NCI-H1694 treated with DMSO at 0.1 percent for 48 hours (cell line): ENCODE measurements at places on chromosomes 2 and 18.

GRCh38 chr2:19125901-19126680, 232.3 kb downstream of the OSR1 start:
- no peak for DNase-seq

DNA sequence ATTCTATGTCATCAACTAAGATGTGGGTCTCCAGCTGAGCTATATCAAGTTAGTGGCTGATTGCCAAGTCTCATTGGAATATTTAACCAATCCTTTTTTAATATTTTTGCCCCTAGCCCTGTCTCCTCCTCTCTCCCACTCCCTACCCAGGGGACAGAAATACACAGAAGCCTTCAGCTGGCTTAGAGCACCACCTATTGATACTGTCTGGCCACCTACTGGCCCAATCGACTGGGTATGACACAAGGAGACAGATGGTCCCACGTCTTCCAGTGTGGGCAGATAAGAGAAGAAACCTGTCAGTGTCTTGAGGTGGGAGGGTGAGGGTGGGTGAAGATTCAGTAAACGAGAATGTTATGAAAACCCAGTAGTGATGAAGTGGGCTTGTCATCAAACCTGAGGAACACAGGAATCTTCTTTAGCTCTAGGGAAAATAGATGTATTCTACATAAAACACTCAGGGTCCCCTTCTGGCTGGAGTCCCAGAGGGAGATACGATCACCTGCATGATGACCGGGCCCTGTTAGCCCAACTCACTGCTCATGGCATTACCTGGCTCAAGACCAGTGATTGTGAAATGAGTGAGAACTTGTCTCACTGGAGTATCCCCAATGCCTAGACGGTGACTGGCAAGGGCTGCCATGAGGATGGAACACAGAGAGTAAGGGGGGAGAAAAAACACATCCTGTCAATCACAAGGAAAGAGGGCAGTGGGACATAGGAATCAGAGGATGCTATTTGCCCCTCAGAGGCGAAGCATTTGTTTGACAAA, 26.7 kb downstream of the POLR1A start:
- DNase-seq = peak; percentile 80

DNA sequence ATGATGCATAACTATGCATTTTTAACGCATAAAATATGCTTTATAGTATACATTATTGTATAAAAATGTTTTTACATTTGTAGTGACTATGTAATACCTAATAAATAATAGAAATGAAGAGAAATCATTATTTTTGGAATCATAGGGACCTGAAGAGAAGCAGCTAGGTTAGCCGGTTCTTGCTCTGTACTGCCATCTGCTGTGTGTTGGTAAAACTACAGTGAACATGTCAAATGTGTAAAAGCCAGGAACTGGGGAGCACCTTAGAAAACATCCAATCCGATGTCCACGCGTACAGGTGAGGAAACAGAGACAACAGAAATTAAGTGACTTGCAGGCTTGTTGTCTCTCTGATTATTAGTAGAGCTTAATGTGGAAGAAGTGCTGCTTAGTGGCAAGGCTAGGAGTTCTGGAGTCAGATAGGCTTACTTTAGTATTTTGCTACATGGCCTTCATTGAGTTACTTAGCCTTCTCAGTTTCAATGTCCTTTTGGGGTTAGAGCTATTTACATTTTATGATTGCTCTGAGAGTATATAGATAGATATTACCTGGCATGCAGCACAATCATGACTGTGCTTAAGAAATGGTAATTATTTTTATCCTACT, 386.5 kb downstream of the DLGAP1 start:
- DNase-seq = peak; percentile 14

- DNase-seq = no peak
Measured at GRCh38 chr2:127528487-127528886, 2.2 kb upstream of the IWS1 start.

GRCh38 chr2:128289439-128289838, 29.2 kb downstream of the HS6ST1 start:
- DNase-seq = peak; percentile 41

GRCh38 chr2:221477714-221478484, 94.2 kb downstream of the EPHA4 start:
- DNase-seq = no peak

GRCh38 chr2:207530160-207531031, 634 bp downstream of the CREB1 start:
- peak; percentile 40 for DNase-seq

DNA sequence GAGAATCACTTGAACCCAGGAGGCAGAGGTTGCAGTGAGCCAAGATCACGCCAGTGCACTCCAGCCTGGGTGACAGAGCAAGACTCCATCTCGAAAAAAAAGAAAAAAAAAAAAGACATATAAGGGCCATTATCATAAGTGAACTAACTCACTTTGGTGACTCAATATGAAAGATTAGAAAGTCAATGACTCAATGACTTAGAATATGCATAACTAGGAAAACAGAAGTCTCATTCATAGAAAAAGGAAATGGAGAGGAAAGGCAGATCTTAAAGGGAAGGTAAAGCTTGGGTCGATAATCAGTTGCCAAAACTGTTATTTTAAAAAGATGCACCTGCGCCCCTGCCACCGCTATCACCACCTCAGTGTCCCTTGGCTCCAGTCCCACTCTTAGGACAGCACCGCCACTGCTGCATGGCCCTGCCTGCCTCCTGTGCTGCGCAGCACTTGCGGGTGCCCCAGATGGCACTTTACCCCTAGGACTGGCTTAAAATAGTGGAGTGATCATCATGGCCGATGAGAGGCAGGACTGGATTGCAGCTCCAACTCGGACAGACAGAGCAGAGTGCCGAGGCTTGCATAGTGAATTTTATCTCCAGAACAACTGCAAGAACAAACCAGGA, 54.7 kb downstream of the INO80D start:
- no peak for DNase-seq

- no peak for DNase-seq
Measured at GRCh38 chr2:233758141-233758540, 1.9 kb upstream of the UGT1A1 start.

- no peak for DNase-seq
Measured at GRCh38 chr18:74259347-74259746, 32.4 kb downstream of the CYB5A start.

GRCh38 chr2:38442643-38443541, 65.8 kb upstream of the ATL2 start:
- DNase-seq = no peak

GRCh38 chr2:149056541-149057255, 18.2 kb downstream of the LYPD6B start:
- no peak for DNase-seq

- no peak for DNase-seq
Measured at GRCh38 chr2:109175350-109175678, 46.3 kb downstream of the SH3RF3 start.

- DNase-seq = peak; percentile 73
Measured at GRCh38 chr18:36296650-36297416, 680 bp upstream of the FHOD3 start.

DNA sequence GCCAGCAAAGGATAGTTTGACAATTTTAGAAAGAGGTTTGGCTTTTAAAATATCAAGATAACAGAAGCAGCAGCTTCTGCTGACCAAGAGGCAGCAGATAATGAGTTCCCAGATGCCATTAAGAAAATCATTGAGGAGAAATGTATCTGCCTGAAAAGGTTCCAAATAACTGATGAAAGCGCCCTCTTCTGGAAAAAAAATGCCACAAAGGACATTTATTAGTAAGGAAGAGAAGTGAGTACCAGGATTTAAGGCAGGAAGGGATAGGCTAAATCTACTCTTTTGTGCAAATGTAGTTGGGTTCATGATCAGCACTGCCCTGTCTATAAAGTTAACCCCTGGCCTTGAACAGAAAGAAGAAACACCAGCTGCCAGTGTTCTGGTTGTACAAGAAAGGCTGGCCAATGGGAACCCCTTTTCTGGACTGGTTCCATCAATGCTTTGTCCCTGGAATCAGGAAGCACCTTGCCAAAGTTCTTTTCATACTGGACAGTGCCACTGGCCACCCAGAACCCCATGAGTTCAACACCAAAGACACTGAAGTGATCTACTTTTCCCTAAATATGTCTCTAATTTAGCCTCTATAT, 40.6 kb downstream of the DHX57 start:
- DNase-seq = peak; percentile 14

- DNase-seq = no peak
Measured at GRCh38 chr2:43347746-43348145, 121.3 kb upstream of the ZFP36L2 start.

DNA sequence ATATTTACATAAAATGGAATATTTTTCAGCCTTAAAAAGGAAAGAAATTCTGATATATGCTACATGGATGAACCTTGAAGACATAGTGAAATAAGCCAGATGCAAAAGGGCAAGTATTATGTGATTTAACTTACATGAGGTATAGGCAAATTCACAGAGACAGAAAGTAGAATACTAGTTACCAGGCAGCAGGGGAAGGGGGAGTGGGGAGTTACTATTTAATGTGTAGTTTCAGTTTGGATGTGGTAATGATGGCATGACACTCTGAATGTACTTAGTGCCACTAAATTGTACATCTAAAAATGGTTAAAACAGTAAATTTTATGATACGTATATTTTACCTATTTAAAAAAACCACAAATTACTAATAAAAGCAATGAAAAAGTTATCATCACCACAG, 12.1 kb downstream of the METTL4 start:
- DNase-seq = no peak

GRCh38 chr2:235591921-235592320, 98.1 kb downstream of the AGAP1 start:
- no peak for DNase-seq

DNA sequence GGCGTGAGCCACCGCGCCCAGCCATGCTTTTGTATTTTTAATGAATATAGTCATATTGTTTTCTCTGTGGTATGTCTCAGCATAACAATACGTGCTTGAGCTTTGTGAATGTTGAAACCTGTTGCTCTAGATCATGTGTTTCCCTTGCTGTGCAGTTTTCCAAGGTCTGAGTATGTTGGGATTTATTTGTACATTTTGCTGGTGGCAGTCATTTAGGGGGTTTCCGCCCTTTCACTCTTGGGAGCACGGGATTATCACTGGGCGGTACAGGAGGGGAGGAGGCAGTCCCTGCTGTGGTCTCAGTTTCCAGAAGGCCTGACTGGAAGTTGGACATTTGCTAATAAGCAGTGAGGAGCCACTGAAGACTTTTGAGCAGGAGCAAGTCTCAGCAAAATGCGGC, 24.9 kb upstream of the CATIP start:
- no peak for DNase-seq

DNA sequence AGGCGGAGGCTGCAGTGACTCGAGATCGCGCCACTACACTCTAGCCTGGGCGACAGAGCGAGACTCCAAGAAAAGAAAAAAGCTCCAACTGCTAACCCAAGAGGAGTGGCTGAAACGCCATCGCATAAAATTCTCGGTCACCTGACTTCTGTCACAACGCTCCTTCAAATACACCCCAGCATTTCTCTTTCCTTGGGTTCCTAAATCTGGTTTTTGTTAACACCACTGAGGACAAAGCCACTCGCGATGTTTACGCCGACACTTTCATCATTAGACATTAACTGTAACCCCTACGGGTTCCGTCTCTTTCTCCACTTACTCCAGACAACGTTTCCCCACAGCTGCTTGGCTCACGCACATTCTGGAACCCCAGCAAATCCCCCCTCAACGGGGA, 679 bp downstream of the CLK1 start:
- peak; percentile 28 for DNase-seq

DNA sequence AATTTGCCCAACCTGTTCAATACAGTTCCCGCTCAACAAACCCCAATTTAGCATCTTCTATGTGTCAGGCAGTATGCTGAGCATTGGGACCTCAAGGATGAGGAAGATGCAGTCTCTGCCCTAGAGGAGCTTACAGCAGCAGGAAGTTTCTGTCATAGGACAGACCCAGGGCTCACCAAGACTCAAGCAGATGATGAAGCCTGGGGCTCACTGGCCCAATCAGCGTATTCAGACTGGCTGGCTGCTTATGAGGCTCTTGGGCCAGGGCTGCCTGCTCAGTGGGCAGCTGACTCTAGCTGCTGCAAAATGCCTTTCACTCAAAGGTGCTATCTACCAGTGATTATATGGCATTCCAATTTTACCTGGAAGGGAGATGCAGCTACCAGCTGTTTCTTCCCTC, 2.1 kb downstream of the FAM178B start:
- no peak for DNase-seq

DNA sequence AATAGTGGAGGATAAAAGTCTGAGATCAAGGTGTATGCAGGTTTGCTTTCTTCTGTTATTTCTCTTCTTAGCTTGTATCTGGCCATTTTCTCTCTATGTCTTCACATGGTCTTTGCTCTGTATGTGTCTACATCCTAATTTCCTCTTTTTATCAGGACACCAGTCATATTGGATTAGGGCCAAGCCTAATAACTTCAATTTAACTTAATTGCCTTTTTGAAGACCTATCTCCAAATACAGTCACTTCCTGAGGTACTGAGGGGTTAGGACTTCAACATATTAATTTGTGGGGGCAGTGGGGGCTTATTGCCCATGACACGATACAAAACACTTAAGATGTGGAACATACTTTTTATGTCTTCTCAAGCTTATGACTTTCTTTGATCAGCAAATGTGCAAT, 632.9 kb upstream of the CELF4 start:
- no peak for DNase-seq

DNA sequence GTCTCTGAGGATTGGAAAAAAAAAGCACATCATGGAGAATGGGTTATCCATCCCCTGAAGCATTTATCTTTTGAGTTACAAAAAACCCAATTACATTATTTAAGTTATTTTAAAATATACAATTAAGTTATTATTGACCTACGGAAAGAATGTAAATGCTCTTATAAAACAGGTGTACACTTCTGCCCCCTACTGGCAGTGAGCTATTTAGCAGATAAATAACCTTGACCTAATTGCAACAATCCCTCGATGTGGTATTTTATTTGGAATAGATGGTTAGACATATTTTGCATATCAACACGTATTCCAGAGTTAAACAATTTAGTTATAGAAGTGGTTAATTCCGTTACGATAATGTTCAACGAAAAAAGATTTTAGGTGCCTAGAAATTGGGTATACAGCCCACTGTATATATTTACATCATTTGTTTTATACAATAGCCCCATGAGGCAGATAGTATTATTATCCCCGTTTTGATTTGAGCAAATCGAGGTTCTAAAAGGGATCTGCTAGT, 9.1 kb upstream of the DAW1 start:
- DNase-seq = peak; percentile 28

DNA sequence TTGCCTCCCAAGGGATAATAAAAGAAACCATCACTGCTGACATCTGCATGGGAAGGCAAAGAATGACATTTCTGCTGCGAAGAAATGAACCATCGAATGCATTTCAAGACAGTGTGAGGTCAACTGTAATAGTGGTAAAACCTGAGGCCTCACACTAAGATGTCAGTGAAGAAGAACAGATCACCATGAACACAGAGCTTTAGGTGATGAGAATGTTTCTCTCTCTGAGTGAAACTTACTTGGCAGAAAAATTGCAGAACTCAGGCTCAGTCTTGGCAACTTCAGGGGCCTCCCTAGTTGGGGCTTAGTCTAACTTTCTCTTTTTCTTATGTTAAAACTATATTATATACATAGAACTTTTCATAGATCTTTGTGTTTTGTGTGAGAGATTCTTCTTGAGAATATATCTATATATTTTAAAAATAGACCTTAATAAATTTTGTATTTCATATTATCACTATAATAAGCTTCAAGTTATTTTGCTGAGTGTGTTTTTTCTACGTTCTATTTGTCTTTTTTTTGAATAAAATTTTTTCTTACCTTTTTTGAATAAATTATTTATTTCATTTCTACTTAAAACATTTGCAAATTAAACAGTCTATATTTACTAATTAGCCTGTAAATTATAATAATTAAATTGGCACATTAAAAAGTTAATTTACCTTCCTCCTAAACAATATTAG, 427.5 kb upstream of the TRIB2 start:
- no peak for DNase-seq
